M059J (cell line): ENCODE measurements at places on chromosomes 3 and 15. TPM values are rescaled to one million over a fixed set of nuclear protein-coding genes. Genes with fewer than 3 reads are reported as not detected.

- no peak for DNase-seq
Observed at GRCh38 chr3:185645596-185646381, 59.7 kb downstream of the SENP2 start.

- no peak for DNase-seq
Observed at GRCh38 chr3:126064627-126065258, 19.2 kb downstream of the SLC41A3 start.

DNA sequence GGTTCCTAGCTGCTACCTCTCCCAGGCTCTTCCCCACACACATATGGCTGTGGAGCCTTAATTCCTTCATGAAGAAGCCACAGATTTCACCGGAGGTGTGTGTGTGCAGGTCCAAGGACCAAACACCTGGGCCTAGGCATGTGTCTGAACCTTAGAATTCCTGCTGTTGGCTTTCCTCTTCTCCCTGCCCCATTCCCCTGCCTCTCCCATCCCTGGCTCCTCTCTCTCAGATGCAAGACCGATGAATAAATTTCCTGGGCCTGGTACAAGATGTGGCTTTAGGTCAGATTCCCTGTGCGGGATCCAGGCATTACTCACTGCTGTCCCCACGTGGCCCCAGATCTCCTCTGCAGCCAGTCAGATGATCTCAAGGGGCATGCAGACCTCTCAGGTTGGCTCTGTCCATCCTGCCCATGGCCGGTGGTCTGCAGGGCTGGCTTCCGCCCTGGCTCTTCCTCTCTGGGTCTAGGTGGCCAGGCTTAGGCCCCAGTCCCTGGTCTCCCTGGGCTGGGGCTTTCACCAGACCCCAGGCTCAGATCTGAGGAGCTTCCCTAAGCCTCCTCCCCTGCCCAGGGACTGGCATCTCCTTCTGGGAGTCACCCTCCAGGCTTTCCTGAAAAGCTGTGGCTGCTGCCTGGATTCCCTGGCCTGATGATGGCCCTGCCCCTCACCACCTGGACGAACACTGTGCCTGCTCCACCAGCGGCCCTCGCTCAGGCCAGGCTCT, 20.5 kb downstream of the CCR9 start:
- peak; percentile 48 for DNase-seq

TSEN2 gene
- total RNA-seq = 4.6 and 9.0 TPM in 2 replicates

DPPA2 gene
- total RNA-seq = not detected in 2 replicates

APBA2 gene
- total RNA-seq = 9.2 and 11.2 TPM in 2 replicates

NMNAT3 gene
- 3.2 and 13.1 TPM in 2 replicates for total RNA-seq

DNA sequence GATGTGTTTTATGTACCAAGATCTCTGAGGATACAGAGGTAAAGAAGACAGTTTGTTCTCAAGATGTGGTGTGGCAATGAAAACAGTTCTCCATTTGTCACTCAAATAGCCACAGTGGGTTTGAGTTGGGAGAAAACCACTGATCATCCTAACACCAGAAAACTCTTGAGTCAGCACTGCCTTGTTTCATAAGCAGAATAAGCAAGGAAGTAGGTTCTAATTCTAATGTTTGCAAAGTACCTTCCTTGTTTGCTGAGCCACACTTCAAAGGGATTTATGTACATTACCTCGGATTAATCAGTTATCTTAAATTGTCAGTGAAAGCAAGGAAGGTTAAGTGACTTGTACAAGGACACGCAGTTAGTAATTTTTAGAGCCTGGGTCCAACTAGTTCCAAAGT, 107.8 kb upstream of the BOC start:
- DNase-seq = no peak

- DNase-seq = no peak
Observed at GRCh38 chr3:119434703-119435102, 28.7 kb downstream of the TMEM39A start.
